Activated gamma-delta T cell (primary cell): ENCODE measurements at places on chromosomes 11 and 22.

DNA sequence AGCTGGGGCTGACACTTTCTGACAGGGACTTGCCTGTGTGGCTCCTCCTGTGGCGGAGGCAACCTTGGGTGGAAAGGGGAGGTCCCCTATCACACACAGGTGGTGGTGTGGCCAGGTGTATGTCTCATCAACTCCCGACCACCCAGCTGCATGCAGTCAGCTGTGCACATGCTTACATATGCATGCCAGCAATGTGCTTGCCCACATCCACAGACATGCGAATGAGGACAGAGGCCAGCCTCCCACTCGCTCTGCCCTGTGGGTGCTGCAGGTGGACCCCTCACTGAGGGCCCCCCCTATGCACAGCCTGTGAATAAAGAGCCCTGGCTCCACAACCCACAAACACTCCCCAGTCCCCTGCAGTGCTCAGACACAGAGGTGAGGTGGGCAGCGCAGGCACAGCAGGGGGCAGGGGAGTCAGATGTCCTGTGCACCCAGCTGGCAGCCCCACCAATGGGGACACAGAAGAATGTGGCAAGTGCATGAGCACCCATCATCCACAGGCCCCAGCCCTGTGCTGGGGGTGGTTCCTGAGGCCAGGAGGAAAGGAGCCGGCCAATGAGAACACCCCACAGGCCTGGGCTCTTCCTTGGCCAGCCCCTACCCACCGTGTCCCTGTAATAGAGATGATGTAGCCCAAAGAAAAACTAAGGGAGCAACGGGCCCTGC is 9.5 kb downstream of the GNB1L start:
- no peak for DNase-seq

GRCh38 chr22:43723816-43724215 is 88.3 kb downstream of the EFCAB6 start:
- DNase-seq, result no peak

- DNase-seq, result no peak
These were observed 48.5 kb upstream of the A4GALT start for GRCh38 chr22:42769238-42769573.

DNA sequence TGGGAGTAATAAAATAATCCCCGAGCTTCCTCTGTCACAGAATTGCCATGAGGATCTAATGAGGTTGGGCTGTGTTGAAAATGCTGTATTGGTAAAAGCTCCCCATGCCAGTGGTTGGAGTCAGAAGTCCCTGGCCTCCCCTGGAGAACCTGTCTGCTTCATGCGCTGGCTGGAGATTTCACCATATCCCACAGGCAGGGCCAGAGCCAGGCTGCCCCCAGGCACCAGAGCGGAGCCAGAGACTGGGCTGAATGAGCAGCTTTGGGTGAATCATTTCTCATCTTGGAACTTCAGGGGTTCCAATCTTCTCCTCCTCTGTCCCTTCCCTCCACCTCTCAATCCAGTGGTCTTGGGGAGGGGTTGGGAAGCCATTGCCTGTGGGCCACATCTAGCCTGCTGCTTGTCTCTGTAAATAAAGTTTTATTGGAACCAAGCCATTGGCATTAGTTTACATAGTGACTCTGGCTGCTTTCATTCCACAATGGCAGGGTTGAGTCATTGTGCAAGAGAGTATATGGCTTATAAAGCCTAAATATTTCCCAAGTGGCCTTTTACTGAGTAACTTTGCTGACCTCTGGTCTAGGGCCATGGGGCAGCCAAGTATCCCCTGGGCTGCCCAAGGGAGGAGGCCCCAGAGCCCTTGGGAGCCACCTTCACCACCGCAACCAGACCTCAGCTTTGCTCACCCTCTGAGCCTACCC is 35.2 kb downstream of the LRRC10B start:
- no peak for DNase-seq

- DNase-seq, result no peak
These were observed 178.3 kb downstream of the SNX19 start for GRCh38 chr11:130737866-130738431.

DNA sequence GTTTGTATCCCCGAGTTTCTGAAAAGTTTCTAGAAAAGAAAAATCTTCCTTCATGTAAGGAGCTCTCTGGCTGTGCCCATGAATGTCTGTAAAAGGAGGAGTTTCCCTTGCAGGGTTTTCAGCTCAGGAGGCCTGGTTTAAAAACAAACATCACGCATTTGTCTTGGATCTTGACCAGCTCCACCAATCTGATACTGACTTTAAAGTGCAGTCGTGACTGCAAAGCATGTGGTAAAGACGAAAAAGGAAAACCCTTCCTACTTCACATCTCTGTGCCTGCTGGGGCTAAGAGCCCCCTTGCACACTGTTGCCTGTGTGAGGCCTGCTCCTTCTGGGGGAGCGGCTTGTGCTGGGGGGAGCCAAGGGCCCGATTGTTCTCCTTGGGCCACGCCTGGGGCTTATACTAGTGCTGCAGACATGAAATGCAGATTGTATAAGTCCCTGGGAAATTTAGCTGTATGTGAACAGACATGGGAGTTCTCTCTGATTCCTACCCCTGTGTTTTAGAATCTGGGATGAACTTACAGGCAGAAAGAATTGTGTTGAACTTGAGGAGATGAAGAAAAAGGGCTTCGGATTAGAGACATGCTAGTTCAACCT is 62.1 kb downstream of the ADAMTS15 start:
- no peak for DNase-seq

DNA sequence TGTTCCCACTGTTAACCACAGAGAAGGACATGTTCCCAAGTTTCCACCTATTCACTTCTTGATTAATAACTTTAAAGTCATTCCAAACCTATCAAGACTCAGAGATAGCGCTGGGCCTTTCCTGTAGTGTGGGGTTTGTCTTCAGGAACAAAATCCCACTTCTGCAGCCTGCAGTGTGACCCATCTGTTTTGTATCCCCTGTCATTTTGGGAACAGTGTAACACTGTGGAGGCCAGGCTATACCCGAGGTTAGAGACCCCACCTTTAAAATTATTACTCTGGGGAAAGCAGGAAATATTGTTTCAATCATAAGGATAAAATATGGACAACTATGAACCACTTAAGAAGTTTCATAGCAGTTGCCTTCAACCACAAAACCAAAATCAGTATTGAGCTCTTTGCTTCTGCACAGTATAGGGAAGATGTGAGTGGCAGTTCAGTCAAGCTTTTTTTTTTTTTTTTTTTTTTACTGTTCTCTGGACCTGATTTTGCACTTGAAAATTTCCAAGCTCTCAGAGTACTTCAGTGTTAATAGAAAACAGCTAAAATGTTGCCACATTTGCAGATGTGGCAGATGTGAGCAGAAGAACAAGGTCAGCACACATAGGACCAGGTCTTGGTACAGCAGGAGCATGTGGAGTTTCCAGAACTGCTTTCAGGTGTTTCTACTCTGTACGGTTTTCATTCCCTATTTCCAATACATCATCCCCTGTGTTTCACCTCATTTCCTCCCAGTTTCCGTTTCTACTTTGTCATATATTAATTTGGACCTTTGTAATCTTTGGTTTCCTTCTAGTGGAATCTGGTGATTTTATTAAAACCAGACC is 121.5 kb downstream of the MAML2 start:
- DNase-seq, result no peak

DNA sequence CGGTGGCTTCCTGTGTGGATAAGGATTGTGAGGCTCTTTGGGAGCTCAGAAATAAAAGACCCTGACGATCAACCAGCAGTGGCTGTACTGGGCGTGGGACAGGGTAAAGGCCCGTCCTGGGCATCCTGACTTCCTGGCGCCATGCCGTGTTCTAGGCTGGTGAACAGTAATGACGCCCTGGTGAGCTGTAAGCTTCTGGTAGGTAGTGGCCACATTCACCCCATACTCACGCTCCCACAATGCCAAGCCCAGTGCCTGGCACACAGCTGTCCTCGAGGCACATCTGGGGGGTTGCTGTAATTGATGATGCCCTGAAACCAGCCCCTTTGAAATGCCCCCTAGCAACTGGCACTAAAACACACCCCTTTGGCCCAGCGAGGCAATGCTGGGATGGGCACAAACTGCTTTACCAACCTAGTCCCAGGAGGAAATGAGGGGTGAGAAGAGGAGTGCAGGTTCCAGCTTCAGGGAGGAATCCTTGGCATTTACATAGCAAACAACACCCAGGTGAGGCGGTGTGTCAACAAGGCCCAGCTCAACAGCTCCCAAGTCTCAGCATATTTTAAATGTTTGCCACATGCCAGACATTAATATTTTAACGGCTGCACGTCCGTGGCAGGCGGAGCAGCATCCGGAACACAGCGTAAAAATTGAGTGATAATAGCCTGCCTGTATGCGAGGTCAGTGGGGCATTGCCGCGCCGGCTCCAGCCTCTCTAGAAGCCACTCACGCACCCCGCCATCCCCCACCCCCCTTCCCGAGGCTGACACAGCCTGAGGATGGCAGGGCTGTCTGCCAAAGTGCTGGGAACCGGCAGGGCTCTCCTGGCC is 79.3 kb downstream of the DSCAML1 start:
- no peak for DNase-seq

DNA sequence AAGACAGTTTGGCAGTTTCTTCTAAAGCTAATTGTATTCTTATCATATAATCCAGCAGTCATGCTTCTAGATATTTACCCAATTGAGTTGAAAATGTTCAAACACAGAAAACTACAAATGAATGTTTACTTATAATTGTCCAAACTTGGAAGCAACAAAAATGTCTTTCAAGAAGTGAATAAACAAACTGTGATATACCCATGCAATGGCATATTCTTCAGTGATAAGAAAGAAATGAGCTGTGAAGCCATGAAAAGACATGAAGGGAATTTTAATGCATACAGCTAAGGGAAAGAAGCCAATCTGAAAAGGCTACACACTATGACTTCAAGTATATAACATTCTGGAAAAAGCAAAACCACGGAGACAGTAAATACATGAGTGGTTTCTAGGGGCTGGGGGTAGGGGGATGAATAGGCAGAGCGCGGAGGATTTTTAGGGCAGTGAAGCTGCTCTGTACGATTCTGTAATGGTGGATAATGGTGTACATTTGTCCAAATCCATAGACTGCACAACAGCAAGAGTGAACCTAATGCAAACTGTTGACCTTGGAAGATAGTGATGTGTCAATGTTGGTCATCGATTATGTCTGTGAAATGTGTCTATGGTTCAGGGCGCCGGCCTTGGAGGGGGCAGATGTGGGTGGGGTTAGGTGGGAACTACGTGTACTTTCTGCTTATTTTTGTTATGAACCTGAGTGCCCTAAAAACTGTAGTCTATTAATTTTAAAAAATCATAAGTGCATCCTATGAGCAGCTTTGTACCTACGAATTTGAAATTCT is 424.9 kb downstream of the TBC1D22A start:
- DNase-seq, result no peak

- no peak for DNase-seq
These were observed 70.6 kb upstream of the TTLL12 start for GRCh38 chr22:43257549-43257948.

GRCh38 chr11:120894202-120894985 is 129.5 kb upstream of the TBCEL start:
- DNase-seq, result no peak

- no peak for DNase-seq
These were observed 124.8 kb upstream of the CSNK2A3 start for GRCh38 chr11:11477695-11478420.

GRCh38 chr22:41387341-41387740 is 5.6 kb downstream of the TEF start:
- no peak for DNase-seq

DNA sequence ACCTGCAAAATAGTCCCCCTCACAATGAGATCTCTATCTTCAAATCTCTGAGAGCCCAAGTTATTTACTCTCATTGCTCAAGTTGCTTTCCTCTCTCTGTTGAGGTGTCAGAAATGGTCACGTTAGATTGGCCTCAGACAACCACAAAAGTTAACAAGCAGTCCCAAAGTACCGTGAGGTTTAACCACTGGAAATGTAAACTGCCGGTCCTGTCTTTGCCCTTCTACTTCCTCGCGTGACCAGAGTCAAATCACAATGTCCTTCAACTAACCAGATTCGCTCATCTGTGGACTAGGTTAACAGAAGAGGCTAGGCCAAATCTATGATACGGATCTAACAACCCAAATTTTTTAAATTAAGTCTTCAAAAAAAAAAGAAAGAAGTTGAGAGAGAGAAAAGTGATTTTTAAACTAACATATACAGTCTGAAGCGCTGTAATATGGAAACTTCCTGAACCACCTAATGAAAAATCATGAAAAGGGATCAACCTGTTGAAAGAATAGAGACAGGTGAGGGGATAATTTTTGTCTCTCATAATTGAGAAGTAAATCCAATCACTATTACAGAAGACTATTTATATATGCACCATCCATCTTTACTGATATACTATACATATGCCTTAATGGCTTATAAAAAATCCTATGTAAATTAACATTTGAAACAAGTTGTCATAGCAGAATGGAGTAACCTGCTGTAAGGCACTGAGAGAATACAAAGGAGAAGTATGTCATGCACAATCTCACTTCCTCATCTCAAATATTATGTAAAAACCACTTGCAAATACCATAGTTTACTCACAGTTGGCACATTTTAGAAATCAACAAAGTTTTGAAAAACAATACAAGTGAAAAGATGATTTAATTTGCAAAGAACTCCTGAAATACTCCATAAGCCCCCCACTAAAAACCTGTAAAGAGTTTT is 3.3 kb upstream of the JAML start:
- DNase-seq, result no peak

GRCh38 chr11:111225881-111226280 is 19.6 kb upstream of the POU2AF2 start:
- DNase-seq, result no peak

GRCh38 chr11:12728417-12728816 is 54.2 kb downstream of the TEAD1 start:
- DNase-seq, result no peak

DNA sequence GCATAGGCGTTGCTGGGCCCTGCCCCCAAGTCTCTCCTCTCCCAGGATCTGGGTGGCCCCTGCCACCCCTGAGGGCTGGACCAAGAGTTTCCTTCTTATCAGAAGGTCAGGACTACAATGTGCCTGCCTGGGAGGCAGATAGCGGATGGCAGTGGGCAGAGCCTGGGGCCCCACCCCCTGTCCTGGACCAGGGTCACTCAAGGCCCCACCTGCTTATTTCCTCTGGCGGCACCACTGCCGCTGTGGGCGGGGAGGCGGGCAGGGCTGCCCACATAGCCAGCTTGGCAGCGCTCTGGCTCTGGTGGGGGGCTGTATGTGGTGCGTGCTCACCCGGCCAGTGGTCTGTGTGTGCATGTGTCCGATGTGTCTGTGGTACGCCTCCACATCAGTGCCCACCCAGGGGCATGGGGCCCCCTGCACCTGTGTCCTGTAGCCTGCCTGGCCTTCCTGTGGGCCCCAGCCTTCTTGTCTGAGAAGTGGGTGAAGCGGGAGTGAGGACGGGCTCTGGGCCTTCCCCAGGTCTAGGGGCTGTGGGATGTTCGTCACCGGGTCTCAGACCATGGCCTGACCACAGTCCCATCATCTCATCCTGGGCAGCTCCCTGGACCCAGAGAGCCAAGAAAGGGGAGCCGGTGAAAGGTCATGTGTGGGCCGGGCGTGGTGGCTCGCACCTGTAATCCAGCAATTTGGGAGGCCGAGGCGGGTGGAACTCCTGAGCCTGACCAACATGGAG is 3.0 kb downstream of the GAS2L1 start:
- no peak for DNase-seq
